ENCODE measurements at places on chromosomes 6 and 20.

GRCh38 chr20:17023806-17024205, 203.0 kb upstream of the PCSK2 start:
- DNase-seq: no peak

- no peak for DNase-seq
These were observed 407.4 kb upstream of the RGS17 start for GRCh38 chr6:153538491-153538890.

GRCh38 chr20:17140894-17141293, 85.9 kb upstream of the PCSK2 start:
- no peak for DNase-seq

- no peak for DNase-seq
These were observed 734 bp upstream of the OGFRL1 start for GRCh38 chr6:71287926-71288227.

DNA sequence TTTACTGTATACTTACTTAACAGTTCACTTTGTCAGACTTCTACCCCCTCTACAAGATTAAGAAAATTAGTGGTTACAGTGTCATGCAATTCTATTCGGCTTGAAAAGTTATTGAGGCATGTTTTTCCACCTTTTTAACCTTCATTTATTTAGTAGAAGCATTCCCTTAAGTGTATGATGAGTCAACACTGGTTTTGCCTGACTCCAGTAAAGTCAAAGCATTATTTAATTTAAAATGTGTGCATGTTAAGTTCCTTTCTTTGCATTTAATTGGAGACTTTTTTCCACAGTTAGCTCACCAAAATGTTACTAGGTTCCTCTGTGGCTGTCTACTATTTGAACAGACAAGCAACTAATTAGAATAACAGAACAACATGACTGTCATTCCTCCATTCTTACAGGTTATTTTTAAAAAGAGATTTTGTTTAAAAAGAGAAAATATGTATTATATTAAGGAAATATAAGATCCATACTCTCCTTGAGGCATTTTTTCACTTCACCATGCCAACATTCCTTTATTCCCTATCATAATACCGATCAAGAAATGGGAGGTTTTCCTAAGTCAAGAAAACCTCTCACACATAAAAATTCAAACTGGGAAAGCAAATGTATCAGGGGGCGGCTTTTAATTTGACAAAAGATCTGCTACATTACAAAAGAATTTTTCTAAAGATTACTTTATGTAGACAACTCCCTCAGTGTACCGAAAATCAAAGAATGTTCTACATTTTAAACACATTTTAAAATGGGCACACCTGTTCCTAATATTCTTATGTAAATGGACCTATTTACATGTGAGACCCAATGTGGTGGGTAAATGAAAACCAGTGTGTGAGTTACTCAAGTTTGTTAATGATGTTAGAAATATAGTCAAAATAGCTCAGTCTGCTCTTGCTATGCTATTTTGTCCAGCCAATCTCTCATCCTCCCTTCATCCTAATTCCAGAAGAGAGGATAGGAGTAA, 361.2 kb downstream of the UTRN start:
- DNase-seq: no peak

All from thymus (tissue), 14 donors.